Kidney glomerular epithelial cell (primary cell): ENCODE measurements at places on chromosomes 16 and 17.

GRCh38 chr17:51434434-51435170 lies 174.3 kb downstream of the UTP18 start:
- peak; percentile 5 for DNase-seq

- DNase-seq = no peak
Measured at GRCh38 chr17:6941989-6942388, 53.9 kb upstream of the ALOX12 start.

DNA sequence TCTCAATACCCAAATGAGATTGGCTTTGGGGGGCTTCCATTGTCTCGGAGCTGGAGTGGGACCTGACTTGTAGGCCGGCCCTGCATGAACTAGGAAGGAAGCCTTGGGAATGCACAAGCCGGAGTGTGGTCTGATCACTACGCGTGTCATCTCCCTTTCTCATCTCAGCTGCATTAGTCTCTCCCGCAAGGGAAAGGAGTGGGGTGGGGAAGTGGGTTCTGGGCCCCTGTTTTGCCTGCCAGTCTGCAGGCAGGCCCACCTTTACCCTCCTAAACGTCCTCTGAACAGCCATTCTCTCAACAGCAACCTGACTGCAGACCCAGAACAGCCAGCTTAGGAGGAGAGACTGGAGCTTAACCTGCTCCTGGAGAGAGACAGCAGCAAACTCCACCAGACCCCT lies 11.4 kb upstream of the DNAI2 start:
- no peak for DNase-seq

GRCh38 chr17:57781386-57782061 lies 36.4 kb upstream of the CCDC182 start:
- no peak for DNase-seq

DNA sequence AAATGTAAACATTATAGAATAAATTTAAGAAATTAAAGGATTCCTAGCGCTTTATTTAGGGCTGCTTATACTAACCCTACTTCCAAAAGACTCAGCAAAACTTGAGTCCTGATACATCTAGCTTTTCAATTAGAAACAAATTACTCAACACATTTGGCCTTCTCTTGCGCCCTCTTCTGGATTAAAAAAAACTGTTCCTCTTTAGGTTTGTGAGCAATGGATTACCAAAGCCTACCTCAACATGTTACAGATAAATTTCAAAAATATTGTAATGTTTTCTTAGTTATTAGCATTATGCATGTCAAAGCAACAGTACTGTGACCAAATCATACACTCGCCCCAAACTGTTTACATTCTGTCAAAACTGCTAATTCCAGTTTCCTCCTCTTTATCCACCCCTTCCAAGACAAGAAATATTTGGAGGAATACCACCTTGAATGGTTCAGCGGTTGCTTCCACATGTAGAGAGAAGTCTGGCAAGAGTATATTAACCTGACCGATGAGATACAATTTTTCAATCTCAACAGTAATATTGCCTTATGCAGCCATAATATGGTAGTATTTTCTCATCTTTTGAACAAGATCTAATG lies 2.7 kb downstream of the NUFIP2 start:
- peak; percentile 74 for DNase-seq

DNA sequence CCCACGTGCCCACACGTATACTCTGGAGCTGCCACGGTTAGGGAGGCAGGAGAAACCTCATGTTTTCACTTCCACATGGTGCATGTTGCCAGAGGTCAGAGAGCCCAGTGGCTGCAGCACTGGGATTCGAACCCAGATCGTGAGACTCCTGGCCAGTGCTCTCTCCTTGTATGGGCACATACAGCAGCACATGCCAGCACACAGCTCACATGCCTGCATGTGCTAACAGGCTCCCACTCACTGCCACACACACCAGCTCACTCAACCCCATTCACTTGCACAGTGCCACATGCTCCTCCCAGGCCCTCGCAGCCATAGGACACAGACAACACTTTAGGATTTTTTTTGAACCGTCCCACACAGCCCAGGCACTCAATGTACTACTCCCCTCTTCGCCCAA lies 49.5 kb upstream of the MRPS23 start:
- no peak for DNase-seq

DNA sequence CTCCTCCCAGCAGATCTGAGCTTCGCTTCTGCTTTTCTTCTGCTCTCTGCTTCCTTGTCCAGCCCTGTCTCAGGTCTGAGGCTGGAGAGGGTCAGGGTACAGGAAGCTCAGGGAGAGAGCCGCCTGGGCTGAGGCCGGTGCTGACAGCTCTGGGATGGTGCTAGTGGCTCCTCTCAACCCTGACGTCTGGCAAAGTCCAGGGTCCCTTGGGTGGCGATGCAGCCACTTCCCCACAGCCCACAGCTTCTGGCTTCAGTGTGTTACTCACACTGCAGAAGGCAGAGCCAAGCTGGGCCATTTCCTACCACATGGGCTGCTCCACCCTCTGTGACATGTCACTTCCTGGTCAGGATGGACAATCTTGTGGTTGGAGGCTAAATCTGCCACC lies at the start of gene CD300C:
Gene CD300C, minus strand, starts transcription at position 273 of the 388 bp plus-strand sequence. CDS start 333 bp downstream, outside the sequence.
- DNase-seq = no peak

GRCh38 chr17:48048384-48049126 lies 396 bp downstream of the NFE2L1 start:
- peak; percentile 81 for DNase-seq

DNA sequence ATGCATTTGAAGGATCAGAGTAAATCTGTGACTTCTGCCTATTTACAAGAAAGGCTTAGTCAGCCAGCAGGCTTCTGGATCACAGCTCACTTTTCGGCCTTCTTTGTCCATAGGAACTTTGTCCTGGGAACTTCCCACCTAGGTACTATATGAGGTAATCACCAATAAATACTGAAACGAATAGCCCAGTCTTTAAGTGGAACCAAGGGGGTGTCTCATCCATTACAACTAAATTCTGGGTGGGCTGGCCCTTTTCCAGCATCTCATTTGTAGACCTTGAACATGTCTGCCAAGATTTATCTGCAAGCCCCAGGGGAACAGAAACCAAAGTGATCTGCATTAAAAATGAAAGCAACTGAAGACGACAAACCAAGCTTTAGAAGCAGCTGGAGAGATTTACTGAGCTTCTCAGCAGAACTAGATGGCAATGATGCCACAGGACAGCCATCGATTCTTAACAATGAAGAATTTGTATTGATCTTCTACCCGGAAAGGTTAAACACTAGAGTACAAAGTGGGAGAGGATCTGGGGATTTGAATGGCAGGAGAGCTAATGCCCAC lies 55.5 kb downstream of the SNX11 start:
- no peak for DNase-seq

DNA sequence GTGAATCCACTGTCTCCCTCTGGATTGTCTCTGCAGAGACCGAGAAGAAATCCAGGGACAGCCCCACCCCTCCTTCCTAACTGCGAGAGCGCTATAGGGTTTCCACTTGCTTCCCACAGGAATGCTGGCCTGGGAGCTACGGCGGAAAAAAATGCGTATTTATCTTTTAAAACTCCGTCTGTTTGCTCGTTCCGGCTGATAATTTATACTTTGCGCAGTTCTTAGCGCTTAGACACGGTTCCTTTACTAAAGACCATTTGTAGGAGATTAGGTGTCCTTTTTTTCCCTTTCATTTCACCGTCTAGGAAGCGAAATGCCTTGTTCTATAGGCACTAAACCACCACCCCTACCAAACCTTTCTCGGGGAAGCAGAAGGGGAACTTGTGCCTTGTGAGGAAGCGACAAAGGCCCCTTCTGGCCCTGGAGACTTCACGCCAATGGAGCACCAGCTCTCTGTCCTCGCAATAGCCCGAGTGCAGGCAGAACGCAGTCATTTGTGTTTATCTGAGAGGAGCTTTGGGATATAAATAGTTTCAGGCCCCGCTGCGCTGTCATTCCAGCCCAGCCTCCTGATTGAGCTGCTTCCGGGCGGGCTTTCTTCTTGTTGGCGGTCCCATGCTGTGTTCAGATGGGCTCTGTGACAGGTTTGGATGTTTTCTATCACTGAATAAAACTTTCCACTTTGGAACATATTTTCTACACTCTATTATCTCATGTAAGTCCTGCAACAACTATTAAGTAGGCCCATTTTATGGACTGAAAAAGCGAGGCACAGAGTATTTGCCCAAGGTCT lies 791 bp upstream of the SUPT4H1 start:
- DNase-seq = peak; percentile 33

- DNase-seq = no peak
Measured at GRCh38 chr17:47301161-47301560, 22.6 kb upstream of the EFCAB13 start.

GRCh38 chr16:27768651-27769272 lies 218.8 kb downstream of the KATNIP start:
- no peak for DNase-seq

DNA sequence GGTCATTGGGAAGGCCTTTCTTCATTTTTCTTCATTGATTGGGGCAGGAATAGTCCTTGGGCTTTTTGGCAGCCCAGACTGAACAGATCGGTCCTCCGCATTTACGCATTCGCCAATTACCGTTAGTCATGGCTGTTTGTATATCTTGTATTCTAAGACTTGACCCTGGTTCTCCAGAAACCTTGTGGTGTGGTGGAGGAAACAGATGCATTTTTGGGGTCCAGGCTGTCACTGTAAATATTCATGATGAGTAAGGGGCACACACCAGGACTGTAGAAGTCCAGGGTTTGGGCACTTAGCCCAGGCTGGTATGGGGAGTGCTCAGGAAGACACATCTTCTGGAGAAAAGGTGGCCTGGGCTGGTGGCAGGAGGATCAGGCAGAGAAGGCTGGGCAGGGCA lies 371.6 kb downstream of the CPPED1 start:
- DNase-seq = no peak

DNA sequence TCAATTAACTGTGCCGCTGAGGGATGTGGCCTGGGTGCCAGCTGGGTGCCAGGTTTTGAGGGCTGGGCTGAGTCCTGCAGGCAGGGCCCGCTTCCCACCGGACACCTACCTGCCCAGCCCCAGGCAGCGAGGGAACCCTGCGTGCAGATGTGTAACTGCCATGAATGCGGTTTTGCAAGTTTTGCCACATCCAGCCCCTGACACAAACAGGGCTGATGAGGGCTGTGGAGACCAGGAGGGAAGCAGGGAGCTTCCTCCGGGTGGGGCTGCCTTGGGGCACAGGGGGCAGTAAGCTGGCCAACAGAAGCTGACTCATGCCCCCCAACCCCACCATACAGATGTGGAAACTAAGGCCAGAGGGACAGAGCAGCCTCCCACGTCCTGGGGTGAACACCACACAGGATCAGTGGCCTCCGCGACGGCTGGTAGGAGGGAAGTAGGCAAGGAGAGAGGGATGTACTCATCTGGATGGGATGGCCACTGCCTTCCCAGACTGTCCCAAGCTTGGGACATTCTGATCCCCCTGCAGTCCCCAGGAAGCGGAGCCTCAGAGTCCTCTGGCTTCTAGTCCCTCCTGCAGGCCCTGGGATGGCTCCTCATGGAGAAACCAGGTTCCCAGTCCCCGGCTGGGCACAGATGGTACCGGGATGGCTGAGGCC lies 1.6 kb downstream of the UBALD1 start:
- DNase-seq = no peak

- DNase-seq = peak; percentile 23
Measured at GRCh38 chr16:57781741-57782606, 20.3 kb downstream of the KIFC3 start.

DNA sequence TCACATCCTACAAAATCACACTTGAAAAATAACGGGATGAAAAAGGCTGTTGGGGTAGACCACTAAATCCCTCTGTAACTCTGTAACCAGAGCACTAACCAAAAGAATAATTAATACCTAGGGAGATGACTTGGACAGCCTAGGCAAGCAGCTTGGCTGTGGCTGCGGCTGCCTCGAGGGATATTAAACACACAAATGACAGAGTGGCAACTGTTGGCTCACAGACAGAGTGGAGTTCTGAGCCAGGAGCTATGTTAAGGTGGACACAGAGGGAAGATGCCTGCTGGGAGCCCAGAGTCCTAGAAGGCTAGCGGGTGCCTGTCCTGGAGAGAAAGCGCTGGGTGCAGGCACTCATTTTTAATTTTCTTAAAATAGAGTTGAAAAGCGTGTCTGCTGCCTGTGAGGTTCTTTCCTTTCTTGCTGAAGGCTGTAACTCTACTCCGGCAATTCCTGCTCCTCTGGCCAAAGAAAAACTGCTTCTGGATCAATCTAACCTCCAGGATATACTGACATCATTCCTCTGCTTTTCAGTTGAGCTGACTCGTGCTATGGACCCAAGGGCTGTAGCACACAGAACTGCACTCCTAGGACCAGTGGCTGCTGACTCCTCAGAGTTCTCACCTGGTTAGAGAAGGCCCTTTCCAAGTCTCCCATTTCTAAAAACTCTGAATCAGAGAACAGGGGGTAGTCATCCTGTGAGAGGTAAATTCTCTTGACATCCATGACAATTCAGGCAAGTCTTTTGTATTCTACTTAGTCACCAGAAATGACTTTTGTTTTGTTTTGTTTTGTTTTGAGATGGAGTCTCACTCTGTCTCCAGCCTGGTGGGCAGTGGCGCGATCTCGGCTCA lies 147.9 kb downstream of the STX8 start:
- no peak for DNase-seq

DNA sequence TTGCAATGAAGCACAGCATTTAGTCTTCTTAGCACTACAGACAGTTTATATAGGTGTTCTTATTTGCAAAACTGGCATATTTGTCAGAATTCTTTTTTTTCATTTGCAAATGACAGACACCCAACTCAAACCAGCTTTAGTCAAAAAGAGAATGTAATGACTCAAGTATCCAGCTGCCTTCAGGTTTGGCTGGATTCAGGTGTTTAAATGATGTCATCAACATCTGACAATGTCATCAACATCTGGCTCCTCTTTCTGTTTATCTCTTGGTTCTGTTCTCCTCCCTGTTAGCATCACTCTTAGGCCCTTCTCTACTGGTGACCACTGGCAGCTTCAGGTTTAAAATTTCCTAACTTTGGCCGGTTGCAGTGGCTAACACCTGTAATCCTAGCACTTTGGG lies 18.9 kb downstream of the TMC5 start:
- DNase-seq = no peak

- DNase-seq = no peak
Measured at GRCh38 chr16:47852991-47853390, 302.8 kb downstream of the ABCC12 start.
